Transverse colon (tissue), 4 donors: ENCODE measurements at places on chromosomes 4 and X. TPM values are rescaled to one million over a fixed set of nuclear protein-coding genes. Genes with fewer than 3 reads are reported as not detected.

Gene SLC39A8
- 49.3 TPM for total RNA-seq

Gene CTAG1B
- not detected for total RNA-seq

GRCh38 chr4:184764601-184765000, 30.7 kb upstream of the CENPU start:
- DNase-seq: no peak
- H3K36me3 ChIP-seq: no peaks in the 10 kb centered on the region
- H3K27me3 ChIP-seq: no peaks in the 10 kb centered on the region
- H3K4me3 ChIP-seq: no peak overlapping the region
- no peak overlapping the region for H3K27ac ChIP-seq

DNA sequence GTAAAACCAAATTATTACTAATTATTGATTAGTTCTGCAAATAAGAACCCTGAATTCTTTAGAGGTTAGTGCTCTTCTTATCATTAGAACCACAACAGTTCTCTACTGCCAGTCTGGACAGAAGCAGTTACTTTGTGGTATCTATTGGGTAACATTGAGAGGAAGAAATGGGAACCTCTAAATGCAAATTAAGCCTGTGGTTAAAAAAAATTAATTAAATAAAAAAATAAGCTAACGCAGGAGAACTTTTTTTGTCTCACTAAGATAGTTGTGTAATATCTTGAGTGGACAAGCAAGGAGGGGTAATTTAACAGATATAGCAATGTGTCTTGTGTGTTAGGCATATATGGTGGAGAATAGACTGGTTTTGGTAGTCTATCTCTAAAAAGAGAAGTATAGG, 32.9 kb upstream of the TET2 start:
- no peaks in the 10 kb centered on the region for H3K36me3 ChIP-seq
- H3K4me3 ChIP-seq: no peak overlapping the region
- H3K27ac ChIP-seq: no peak overlapping the region
- no peak for DNase-seq

GRCh38 chr4:73599182-73599581, 21.1 kb downstream of the RASSF6 start:
- peaks cover 27% of the 10 kb centered on the region for H3K4me1 ChIP-seq
- peak; percentile 80 for DNase-seq
- no peaks in the 10 kb centered on the region for H3K27me3 ChIP-seq
- H3K4me3 ChIP-seq: no peak overlapping the region
- no peaks in the 10 kb centered on the region for H3K36me3 ChIP-seq
- H3K27ac ChIP-seq: peak overlapping the region; percentile 73

DNA sequence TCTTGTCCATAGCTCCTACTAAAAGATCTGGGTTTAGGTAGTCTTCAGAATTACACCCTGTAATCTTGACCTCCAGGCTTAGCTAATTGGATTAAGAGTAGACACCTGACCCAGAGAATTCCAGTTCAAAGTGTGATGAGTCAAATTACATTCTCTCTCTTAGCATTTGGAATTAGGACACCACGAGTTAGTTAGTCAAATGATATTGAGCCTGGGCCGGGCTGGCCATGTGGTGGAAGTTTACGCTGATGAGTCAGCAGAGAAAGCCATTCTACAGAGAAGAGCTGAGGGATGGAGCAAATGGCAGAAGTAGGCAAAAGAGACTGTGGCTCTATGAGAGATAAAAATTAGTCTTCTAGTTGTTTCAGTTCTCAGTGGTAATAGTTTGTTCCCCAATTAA, 31.1 kb downstream of the CEP44 start:
- H3K36me3 ChIP-seq: no peaks in the 10 kb centered on the region
- DNase-seq: no peak
- no peaks in the 10 kb centered on the region for H3K4me1 ChIP-seq
- no peak overlapping the region for H3K27ac ChIP-seq
- no peak overlapping the region for H3K4me3 ChIP-seq

DNA sequence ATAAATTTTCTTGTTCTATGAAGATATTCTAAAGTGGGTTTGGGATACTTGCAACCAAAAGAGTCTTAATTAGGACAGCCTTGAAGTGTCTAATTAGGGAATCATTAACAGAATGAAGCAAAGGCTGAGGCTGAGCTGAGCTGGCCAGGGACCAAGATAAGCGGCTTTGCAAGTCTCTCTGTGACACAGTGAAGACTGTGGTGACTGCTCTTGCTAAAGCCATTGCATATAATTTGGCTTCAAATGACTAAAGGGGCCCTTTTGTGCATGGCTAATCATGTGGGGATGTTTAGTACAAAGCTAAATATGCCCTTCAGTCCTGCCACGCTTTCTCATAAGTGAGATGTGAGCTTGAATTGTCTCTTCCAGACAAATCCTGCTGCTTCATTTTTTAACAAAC, 31.2 kb upstream of the GYPA start:
- H3K36me3 ChIP-seq: no peaks in the 10 kb centered on the region
- H3K4me1 ChIP-seq: no peaks in the 10 kb centered on the region
- no peak overlapping the region for H3K4me3 ChIP-seq
- no peak for DNase-seq
- no peak overlapping the region for H3K27ac ChIP-seq
- no peaks in the 10 kb centered on the region for H3K27me3 ChIP-seq

DNA sequence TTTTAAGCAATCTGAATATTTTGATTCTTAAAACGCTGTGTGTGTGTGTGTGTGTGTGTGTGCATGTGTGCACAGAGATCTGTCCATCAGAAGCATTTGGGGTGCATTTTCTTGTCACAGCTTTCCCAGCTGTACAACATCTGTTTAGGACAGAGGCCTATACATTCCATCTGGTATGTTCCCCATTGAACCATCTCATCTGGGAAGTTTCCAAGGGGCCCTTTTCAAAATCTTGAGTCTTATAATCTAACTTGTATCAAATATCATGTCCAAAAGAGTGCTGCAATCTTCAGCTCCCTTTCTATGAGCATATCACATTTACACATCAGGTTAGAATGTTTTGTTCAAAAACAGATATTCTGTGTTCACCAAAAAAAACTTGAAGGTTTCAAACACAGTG, 16.5 kb upstream of the MID1 start:
- H3K27ac ChIP-seq: no peak overlapping the region
- H3K4me1 ChIP-seq: no peaks in the 10 kb centered on the region
- no peaks in the 10 kb centered on the region for H3K27me3 ChIP-seq

GRCh38 chr4:8372506-8372905, 68.0 kb downstream of the ACOX3 start:
- H3K4me3 ChIP-seq: no peak overlapping the region
- H3K36me3 ChIP-seq: no peaks in the 10 kb centered on the region

DNA sequence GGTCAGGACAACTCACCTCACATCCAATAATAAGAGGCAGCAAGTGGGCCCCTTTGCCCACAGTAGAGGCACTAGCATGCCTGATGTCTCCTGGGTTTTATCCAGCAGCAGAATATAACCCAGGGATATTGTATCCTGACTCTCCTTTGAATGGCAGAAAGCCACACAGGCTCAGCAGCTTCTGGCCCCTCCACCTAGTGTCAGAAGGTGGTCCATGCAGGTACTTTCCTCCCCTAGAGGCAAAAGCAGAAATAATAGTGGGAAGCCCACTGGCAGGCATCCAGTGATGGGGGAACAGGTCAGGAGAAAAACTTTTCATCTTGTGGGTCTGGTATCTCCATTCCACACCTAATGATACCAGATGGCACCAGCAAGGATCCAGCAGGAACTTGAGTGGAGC, 75.5 kb upstream of the IRS4 start:
- H3K27ac ChIP-seq: no peak overlapping the region
- H3K4me3 ChIP-seq: no peak overlapping the region
- no peak for DNase-seq
- H3K36me3 ChIP-seq: no peaks in the 10 kb centered on the region

- H3K27me3 ChIP-seq: no peaks in the 10 kb centered on the region
- H3K4me3 ChIP-seq: no peak overlapping the region
- H3K36me3 ChIP-seq: no peaks in the 10 kb centered on the region
- no peak for DNase-seq
Measured at GRCh38 chr4:76203541-76203940, 10.1 kb downstream of the SCARB2 start.
